ENCODE measurements at places on chromosomes 4 and X.

DNA sequence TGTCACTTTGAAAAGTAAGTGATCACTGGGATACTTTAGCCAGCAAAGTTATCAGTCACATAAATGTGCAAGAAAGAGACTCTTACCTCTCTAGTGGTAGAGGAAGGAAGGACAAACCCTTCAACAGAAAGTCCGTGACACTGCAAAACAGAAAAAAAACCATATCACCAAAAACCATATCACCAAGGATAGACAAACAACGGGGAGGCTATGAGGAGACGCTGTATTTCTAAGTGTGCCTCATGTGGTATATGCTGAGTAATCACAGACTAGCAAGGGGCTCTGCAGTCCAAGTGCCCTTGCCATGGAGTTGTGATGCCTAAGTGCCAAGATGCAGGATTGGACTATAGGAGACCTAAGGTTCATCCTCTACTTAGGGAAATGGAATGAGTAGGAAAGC is 11.5 kb upstream of the HDAC8 start:
- no peak for DNase-seq

DNA sequence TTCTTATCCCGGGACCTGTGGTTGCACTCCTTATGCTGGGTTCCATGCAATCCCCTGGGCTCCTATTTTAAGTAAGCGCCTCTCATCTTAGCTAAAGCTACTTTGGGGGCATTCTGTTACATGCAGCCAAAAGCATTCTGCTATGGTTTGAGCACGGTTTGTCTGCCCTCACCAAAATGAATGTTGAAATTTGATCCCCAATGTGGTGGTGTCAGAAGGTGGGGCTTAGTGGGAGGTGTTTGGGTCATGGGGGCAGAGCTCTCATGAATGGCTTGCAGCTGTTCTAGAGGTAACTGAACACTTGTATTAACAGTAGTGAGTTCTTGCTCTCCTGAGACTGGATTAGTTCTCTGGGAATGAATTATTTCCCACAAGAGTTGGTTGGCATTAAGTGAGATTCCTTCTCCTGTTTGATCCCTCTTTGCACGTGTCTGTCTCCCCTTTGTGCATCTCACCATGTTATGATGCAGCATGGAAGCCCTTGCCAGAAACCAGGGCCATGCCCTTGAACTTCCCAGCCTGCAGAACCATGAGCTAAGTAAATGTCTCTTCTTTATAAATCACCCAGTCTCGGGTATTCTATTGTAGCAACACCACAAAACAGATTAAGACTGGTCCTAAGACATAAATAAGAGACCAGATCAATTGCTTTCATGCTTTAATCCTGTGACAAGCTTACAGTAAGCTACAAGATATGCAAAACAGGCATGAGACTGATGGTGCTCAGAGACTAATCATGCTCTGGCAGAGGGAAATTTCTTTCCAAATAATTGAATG is 141.8 kb downstream of the TSPAN5 start:
- no peak for DNase-seq

DNA sequence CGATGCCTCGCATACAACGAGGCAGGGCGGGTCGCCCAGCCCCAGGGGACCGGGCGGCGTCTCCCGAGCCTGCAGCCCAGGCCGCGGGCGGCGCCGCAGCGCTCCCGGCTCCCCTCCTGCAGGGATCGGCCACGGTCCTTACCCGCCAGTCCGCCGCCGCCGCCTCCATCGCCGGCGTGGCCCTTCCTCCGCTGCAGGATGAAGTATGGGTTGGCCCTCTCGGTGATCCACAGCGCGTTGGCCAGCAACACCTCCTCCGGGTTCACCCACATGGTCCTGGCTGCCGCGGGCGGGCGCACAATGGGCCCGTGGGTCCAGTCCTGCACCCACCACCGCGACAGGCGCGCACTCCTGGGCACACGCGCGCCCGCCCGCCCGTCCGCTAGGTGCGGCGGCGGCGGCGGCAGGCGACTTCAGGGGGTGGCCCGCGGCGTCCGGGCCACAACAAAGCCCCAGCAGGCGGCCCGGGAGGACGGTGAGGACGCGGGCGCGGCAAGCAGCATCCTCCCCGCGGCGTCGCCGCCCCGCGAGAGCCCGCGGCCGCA is 339 bp downstream of the TBC1D9 start:
- peak; percentile 73 for DNase-seq

DNA sequence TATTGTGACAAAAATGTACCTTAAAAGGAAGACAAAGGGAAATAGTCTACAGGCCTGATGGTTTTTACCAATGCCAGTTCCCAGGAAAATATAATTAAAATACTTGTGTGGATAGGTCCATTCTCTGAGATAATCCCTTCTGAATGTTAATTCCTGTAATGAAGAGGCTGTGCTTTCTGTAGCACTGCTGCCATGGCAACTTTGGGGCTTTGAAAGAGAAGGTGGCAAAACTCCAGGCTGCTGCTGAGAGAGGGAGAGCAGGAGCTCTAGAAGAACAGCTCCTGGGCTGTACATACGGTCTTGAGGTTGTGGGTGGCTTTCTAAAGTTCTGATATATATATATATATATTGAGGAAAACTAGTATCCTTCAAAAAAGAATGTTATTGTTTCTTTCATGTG is 125.4 kb downstream of the PDLIM5 start:
- DNase-seq: no peak

- no peak for DNase-seq
These were observed 85.9 kb upstream of the UGT8 start for GRCh38 chr4:114512595-114513295.

GRCh38 chrX:103343105-103343504 is 13.1 kb downstream of the TCEAL7 start:
- DNase-seq: peak; percentile 68

DNA sequence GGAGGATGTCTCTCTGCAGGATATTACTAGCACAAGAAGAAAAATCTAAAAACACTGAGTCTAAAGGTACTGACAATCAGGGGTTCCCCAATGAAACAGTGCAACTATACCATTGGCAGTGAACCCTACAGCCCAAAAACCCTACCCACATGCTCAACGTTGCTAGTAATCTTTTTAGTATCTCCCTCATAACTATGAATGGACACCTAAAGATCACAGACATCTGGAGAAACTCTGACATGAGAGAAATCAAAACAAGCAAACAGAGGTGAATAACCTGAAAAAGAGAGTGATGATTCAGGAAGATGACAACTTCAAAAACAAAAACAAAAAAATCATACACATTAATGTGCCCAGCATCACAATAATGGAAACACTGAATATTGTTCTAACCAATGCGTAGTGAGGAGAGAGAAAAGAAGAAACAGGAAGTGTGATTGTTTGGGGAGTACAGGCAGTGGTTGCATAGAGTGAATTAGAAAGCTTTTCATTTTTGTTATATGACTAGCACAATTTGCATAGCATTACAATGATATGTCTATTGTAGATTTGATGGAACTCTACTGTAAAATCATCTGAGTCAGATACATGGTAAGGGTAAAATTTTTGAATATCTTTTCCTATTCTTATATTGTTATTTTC is 78.9 kb upstream of the FMR1 start:
- no peak for DNase-seq

- no peak for DNase-seq
These were observed 2407.1 kb downstream of the ARAP2 start for GRCh38 chr4:33837043-33837838.

DNA sequence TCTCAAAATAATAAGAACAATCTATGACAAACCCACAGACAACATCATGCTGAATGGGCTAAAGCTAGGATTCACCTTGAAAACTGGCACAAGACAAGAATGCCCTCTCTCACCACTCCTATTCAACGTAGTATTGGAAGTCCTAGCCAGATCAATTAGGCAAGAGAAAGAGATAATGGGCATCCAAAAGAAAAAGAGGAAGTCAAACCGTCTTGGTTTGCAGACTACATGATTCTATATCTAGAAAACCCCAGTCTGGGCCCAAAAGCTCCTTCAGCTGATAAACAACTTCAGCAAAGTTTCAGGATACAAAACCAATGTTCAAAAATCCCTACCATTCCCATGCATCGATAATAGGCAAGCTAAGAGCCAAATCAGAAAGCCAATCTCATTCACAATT is 59.0 kb downstream of the CHM start:
- DNase-seq: no peak

- DNase-seq: no peak
These were observed 94.6 kb downstream of the LIMCH1 start for GRCh38 chr4:41632481-41633073.

- no peak for DNase-seq
These were observed 41.7 kb upstream of the TSPAN7 start for GRCh38 chrX:38519651-38520050.

GRCh38 chr4:83204731-83205130 is 79.9 kb downstream of the COQ2 start:
- no peak for DNase-seq

Data from Peyer's patch (tissue), 4 donors.